Stimulated activated CD4-positive, alpha-beta T cell treated with anti-CD3 and anti-CD28 coated beads, Interleukin-1b, Interleukin-23, amount 100 ng/mL, for 4 hours (primary cell): ENCODE measurements at places on chromosomes 12 and 14.
A peak's percentile ranks its signal among the peaks of the same experiment; 100 is the strongest.

GRCh38 chr14:70392676-70393075 is 24.2 kb downstream of the SYNJ2BP start:
- DNase-seq, result no peak

GRCh38 chr12:86143162-86143561 is 113.0 kb downstream of the MGAT4C start:
- DNase-seq, result no peak

- no peak for DNase-seq
Measured at GRCh38 chr12:24231298-24231697, 281.8 kb upstream of the SOX5 start.

- peak; percentile 34 for DNase-seq
Measured at GRCh38 chr14:50060871-50061663, 55.3 kb downstream of the VCPKMT start.

DNA sequence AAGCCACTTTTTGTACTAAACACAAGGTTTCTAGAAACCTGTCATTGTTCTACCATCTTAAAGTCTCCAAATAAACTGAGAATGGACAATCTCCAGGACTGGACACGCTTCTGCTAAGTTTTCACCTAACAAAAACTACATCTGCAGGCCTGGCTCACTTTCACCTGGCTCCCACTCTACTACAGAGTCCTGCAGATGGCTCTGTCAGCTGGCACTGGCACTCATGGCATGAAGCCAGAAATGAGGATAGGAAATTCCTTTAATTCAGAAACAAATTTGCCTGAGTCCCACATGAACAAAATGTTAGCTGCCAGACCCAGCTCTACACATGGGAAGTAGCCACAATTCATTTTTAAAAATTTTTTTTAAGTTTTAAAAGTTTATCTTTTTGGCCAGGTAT is 42.1 kb downstream of the STXBP6 start:
- DNase-seq, result no peak

- DNase-seq, result no peak
Measured at GRCh38 chr14:34380471-34380845, 81.6 kb downstream of the SPTSSA start.

- no peak for DNase-seq
Measured at GRCh38 chr12:2018391-2018790, 14.1 kb upstream of the DCP1B start.

GRCh38 chr12:116199160-116199706 is 78.3 kb downstream of the MED13L start:
- no peak for DNase-seq

- peak; percentile 84 for DNase-seq
Measured at GRCh38 chr14:99271951-99272631, at the start of gene BCL11B. Gene BCL11B, minus strand, starts transcription at chr14:99272197. Its CDS starts 979 bp downstream, at chr14:99271218.

GRCh38 chr14:66477567-66477966 is 8.6 kb upstream of the CCDC196 start:
- no peak for DNase-seq

GRCh38 chr12:76936275-76937193 is 57.7 kb upstream of the CSRP2 start:
- DNase-seq, result no peak

- no peak for DNase-seq
Measured at GRCh38 chr12:66403746-66404145, 101.5 kb downstream of the HELB start.

GRCh38 chr14:97571201-97571600 is 774.0 kb downstream of the VRK1 start:
- DNase-seq, result no peak

- no peak for DNase-seq
Measured at GRCh38 chr12:29730481-29730880, 53.3 kb downstream of the TMTC1 start.

DNA sequence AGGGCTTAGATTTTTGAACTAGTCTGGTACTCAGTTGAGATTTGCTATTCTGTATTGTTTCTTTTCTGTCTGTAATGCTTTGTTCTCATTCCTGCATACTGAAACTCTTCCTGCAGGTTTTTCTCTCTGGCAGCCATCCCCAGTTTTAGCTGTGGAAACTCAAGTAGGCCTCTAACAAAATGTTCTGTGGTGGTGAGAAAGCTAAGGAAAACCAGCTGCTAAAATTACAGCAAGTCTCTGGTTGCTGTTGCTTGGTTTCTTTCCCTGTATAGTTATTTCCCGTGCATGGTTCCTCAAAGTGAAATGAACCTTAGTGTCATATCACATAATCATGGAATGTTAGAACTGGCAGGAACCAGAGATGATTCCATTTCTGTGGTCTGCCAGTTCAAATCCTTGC is 442.5 kb downstream of the NRXN3 start:
- no peak for DNase-seq

- DNase-seq, result no peak
Measured at GRCh38 chr14:53525608-53526007, 372.5 kb upstream of the DDHD1 start.

- no peak for DNase-seq
Measured at GRCh38 chr12:100481021-100481420, 7.4 kb downstream of the NR1H4 start.

DNA sequence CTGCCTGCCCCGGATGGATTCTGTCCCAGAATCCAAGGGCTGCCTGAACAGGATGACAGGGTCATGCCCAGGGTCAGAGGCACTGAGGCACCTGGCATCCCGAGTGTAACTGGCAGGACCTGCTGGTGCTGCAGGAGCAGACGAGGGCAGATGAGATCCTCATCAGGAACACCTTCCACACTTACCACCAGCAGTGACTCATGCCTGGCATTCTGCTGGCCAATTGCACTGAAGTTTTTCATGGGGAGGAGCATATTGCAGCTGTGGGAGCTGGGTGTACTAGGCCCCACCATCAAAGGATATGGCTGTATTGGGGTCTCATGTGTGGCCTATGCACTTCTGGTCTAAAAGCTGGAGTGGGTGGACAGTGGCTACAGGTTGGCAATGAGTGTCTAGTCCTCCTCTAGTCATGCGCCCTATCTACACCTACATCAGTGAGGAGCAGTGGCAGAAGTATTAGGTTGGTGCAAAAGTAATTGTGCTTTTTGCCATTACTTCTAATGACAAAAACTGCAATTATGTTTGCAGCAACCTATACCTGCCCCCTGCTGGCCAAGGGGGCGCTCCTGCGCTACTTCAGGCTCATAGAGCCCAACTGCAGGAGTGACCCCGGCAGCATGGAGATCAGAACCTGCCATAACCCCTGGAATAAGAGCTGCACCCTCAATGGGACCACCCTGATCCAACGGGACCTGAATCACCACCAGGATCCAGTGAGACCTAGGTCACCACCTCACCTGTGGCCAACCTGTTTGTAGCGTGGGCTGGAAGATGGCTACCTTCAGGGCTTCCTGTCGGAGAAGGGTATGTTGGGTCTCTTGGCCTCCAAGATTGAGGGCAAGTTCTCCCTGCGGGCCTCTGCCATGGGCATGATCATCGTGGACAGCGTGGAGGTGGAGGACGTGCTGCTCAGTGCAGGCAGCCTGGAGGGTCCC is 8.0 kb upstream of the C12orf42 start:
- DNase-seq, result peak; percentile 38

DNA sequence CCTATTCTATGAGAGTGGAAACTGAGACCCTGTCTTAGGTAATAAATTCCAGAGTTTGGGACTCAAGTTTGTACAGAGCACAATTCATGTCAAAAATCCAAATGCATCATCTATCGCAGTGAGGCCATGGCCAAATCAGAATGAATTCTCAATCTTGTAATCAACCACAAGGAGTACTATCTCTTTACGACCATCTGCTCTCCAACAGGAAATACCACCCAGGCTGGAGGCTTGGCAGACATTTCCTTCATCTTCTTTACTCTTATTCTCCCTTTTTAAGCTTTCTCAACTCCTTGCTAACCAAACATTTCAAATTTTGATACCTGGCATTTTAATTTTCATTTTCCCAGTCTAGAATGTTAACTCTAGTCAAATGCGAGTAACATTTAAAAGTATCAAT is 32.7 kb upstream of the RNU6-7 start:
- DNase-seq, result no peak

- DNase-seq, result no peak
Measured at GRCh38 chr12:105967038-105967776, 171.5 kb downstream of the NUAK1 start.

- DNase-seq, result no peak
Measured at GRCh38 chr12:98983647-98984046, 338.6 kb downstream of the APAF1 start.

- no peak for DNase-seq
Measured at GRCh38 chr14:88614218-88614907, 51.5 kb downstream of the ZC3H14 start.

GRCh38 chr12:59499774-59500173 is 96.1 kb upstream of the SLC16A7 start:
- DNase-seq, result no peak

- no peak for DNase-seq
Measured at GRCh38 chr14:77339407-77339806, 18.6 kb downstream of the GSTZ1 start.

- DNase-seq, result peak; percentile 49
Measured at GRCh38 chr12:50070314-50071060, 13.1 kb downstream of the ASIC1 start.

DNA sequence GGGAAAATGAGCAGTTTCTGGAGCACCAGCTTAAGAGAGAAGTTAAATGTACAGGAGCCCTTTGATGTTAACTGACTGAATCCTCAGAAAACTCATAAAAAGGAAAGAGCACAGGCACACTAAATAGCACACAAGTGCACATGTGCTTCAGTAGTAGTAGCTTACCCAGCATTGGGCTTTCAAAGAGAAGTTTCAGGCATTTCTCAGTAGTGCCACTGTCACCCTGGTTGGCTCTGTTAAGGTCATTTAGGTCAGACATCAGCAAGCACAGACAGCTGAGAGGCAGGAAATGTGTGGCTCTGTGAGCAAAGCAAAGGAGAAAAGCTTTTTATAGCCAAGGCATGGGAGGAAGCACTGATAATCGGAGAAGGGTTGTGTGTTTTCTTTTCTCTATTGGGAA is 96.3 kb upstream of the HIF1A start:
- DNase-seq, result no peak

GRCh38 chr14:100291305-100292075 is 14.8 kb downstream of the SLC25A29 start:
- DNase-seq, result no peak

DNA sequence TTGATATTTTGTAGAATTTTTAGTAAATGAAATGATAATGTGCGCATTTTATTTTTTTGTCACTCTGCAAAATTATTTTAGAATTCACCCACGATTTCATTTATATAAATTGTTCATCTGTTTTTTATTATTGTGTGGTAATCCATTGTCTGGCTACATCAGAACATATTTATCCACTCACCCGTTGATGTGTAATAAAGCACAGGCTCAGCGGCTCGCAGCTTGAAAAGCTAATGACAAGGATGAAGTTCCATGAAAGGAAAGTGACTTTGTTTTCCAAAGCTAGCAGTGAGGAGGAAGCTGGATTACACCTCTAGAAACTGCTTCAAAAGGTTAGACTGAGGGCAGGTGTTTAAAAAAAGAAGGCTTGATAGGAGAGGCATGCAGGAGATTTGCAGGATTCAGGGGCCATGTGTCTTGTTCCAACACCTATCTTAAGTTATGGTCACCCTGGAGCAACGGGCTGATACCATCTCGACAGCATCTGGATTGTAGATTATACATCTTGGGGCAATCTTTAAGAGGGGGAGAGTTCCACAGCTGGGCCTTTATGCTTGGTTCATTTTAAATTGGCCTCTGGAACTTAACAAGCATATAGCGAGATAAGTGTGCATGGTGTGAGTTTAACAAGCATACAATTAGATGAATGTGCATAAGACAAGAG is 194.1 kb downstream of the TMTC3 start:
- no peak for DNase-seq

DNA sequence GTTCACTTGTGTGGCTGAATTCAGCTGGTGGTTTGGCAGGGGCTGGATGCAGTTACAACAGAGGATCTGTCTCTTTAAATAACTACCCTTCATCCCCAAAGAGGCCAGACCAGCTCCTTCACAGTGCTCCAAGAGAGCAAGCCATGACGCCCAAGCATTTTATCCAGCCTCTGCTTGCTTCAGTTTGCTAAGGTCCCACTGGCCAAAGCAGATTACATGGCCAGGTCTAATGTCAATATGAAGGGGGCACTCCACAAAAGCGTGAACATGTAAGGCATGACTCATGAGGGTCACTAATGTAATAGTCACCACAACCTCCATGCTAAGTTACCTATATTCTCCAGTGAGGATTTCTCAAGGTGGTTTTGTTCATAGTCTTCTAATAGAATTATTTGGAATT is 62.9 kb downstream of the MARK3 start:
- DNase-seq, result no peak
